ENCODE measurements at places on chromosomes 12 and 14. TPM values are rescaled to one million over a fixed set of nuclear protein-coding genes. Genes with fewer than 3 reads are reported as not detected.

LRFN5 gene
- total RNA-seq, result 0.14 TPM

GLT1D1 gene
- not detected for total RNA-seq

DNA sequence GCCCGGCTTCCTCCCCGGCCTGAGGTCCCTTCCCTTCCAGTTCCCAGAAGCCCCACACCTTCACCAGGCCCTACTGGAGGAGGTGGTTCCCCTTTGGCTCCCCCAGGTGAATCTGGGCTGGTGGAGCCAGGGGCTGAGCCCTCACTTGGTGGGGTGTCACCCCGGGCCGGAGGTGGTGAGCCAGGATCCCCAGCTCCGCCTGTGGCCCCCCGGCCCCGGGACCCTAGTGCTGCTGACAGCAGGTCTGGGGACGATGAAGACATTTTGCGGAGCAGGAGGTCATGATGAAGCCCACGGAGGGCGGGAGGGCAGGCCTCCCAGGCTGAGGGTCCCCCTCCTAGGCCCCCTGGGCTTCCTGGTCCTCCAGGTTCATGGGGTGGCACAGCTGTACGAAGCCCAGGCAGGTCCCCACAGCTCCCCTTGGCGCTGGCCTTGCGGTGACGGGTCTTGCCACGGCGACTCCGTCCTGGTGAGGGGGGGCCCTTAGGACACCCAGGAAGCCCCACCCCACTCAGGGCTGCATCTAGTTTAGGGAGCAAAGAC lies 16.6 kb downstream of the MAP3K12 start:
- no peak for DNase-seq

DNA sequence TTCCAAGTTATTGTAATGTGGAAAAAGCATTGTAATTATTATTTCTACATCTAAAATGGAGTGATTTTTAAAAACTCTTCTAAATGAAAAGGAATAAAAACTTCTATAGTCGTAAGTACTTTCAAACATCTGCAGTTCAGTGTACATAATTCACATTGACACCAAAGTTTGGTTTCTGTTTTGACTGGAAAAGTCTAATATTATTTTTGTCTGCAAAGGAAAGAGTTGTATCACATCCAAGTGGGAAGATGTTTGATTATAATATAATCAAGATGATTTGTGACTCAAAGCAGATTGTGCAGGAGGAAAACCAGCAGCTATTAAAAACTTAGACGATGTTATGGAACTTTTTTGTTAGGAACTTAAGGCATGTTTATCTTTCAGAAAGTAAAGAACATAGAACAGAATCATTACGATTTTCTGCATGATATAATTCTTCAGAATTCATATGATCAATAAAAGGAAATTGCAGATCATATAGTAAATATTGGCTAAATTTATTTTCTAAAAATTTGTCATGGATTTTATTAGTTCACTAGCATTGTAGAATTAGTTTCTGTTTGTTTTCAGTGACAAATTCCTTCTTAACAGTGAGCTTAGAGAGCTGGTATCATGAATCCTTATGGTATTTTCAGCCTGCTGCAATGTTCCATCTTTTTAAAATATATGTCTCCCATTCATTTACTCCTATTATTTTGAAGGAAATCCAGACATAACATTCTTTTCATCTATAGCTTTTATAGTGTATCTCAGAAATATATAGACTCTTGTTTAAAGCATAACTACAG lies 145.8 kb downstream of the MIPOL1 start:
- no peak for DNase-seq

DNA sequence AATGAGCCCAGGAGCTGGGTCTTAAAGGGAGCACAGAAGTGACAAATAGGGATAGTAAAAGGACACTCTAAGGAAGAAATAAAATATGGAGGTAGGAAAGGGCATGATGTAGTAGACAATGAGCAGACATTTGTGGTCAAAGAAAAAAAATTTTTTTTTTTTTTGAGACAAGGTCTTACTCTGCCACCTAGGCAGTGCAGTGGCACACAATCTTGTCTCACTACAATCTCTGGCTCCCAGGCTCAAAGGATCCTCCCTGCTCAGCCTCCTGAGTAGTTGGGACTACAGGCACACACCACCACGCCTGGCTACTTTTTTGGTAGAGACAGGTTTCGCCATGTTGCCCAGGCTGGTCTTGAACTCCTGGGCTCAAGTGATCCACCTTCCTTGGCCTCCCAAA lies 8.5 kb downstream of the FKBP3 start:
- DNase-seq, result no peak

DNA sequence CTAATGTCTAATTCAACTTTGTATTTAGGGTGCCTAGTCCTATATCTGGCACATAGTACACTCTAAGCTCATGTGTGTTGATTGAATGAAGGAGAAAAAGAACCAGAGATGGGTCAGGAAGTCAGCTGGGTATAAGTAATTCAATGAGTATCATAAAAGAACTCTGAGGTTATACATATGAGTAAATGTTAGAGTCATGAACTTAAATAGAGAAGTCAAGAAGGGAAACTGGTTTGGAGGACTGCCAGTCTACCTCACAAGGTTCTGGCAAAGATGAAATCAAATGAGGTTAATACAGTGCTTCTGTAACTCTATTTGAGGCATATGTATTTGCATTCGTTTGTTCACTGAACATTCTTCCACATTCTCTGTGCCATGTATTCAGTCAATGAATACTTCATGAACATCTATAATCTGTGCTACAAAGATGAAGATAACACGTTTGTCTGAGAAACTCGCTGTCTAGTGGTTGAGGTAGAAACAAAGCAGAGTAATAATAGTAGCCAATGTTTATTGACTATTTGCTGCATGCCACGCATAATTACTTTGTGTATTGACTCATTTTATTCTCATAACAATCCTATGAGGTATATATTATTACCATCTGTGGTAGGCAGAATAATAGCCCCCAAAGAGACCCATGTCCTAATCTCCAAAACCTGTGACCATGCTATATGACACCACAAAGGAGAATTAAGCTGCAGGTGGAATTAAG lies 88.9 kb downstream of the PTGER2 start:
- DNase-seq, result no peak

GRCh38 chr12:12010277-12011039 lies 60.3 kb upstream of the BCL2L14 start:
- no peak for DNase-seq

GRCh38 chr14:81454572-81455218 lies 54.6 kb upstream of the STON2 start:
- DNase-seq, result no peak

- DNase-seq, result no peak
Observed at GRCh38 chr12:38141861-38142260, 174.7 kb upstream of the ALG10B start.

GRCh38 chr14:57487771-57488170 lies 5.9 kb downstream of the CCDC198 start:
- DNase-seq, result no peak

DNA sequence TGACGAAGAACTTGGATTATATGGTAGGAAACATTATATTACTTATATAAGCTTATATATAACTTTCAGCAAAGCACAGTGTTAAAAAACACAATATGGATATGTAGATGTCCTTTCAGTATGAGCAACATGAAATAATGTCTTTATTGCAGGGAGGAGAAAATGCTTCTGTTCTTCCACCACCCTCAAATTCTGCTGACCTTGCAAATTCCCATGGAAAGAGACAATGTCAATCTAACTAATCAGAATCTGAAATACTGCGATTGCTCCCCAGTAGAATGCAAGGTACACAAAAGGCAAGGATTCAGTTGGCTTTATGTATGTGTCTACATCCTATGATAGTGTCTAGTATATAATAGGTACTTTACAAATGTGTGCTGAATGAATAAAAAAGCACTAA lies 26.4 kb downstream of the MGAT4C start:
- DNase-seq, result no peak

DNA sequence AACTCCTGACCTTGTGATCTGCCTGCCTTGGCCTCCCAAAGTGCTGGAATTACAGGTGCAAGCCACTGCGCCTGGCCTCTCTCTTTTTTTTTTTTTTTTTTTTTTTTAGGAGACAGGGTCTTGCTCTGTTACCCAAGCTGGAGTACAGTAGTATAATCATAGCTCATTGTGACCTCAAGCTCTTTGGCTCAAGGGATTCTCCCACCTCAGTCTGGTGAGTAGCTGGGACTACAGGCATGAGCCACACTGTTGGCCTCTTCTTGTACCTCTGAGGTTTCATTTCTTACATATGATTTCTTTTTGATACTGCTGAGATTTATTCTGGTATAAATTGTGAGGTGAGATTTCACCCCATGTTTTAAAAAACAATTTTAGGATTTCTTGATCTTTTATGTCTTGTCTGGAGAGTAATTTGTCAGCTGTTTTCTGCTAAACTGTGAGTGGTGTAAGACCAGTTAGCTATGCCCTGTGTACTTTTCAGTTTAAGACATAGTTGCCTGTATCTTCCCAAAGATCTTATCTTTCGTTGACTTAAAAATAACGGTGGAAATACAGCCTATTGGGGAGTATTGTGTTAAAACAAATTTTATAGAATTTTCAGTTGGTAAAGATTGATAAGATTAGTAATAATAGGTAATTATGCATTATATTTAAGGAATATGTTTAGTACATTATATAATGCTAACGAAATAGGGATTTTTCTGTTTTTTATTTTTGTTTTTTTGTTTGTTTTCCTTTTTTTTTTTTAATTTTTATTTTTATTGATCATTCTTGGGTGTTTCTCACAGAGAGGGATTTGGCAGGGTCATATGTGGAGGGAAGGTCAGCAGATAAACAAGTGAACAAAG lies 31.7 kb downstream of the WDR20 start:
- DNase-seq, result no peak

DNA sequence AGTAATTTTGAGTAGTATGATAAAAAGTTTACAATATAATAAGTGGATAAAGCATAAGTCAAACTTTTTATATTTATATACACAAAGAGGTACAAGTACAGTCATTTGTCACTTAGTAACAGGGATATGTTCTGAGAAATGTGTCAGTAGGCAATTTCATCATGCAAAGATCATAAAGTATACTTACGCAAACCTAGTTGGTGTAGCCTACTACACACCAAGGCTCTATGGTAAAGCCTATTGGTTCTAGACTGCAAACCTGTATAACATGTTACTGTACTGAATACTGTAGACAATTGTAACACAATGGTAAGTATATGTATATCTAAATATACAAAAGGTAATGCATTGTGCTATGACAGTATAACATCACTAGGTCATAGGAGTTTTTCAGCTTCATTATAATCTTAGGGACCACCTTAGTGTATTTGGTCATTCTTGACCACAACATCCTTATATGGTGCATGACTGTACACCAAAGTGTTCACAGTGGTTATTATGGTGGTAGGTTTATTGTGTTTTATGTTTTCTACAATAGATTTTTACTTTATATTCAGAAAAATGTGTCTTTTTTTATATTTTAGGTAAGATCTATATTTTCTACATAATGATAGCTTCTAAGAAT lies 14.9 kb upstream of the SCFD1 start:
- no peak for DNase-seq

DNA sequence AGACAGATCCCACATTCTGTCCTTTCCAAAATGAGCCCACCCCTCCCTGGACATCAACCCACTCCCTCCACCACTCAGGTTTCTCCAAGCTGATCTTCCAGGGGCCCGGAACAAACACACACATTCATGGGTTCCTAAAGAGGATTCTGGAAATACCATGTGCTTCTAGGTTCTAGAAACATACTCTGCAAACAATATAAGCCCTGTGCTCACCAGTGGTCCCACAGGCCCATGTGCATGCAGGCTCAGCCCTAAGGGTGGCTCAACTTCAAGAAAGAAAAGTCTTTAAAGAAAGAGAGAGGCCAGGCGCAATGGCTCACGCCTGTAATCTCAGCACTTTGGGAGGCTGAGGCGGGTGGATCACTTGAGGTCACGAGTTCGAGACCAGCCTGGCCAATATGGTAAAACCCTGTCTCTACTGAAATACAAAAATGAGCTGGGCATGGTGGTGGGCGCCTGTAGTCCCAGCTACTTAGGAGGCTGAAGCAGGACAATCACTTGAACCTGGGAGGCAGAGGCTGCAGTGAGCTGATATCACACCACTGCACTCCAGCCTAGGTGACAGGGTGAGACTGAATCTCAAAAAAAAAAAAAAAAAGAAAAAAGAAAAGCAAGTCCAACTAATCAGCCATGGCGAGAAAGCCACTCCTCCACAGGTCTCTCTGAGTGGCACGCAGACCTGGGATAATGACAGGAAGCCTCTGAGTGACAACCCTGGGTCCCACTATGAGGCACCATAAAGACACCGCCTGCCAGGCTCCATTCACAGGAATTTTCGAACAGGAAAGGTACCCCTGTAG lies 59.5 kb upstream of the PNMA1 start:
- no peak for DNase-seq

DNA sequence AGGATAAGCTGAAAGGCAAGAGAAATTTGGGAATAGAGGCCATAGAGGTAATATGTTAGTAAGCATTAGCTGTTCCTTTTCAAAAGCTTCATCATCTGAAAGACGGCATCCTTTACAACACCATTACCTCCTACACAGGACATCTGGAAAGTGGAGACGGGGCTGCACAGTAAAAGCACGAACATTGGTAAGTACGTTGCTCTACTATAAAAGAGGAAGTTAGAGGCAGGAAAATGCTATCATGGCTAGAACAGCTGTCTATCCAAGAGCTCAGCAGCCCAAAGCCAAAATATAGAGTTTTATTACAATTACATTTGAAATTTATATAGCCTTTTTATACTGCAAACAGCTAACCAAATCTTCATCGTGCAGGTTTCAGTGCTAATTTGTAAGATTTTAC lies 172.3 kb upstream of the GRIP1 start:
- DNase-seq, result no peak

GRCh38 chr12:46549527-46550265 lies 177.1 kb upstream of the SLC38A2 start:
- DNase-seq, result no peak

DNA sequence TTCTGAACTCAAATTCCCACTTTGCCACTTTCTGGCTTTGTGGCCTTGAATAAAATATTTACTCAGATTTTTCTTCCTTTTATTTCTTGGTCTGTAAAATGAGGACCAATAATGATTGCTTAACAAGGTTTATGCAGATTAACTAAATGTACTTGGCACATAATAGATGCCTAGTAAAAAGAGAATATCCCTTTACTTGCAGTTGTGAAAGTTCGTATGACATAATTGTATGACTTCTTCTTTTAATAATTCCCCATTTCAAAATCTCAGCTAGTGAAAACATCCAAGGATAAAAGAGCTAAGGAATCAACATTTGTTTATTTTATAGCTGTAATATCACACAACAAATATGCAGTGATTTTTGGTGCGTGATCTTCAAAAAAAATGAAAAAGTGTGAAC lies 215.6 kb upstream of the ATP2B1 start:
- no peak for DNase-seq

DNA sequence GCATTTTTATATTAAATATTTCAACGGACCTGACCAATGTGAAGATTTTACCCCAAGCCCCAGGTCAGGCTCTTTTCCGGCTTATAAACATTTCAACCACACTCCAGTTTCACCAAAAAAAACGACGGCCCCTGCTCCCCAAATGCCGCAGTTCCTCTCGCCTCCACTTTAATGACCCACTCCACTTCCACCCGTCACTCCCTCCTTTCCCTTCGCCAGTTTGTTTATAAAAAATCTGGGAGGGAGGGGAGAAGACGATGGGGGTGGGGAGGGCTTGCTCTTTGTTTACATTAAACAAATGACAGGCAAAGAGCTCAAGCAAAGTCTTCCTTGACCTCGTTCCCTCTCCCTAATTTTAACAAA lies 5.4 kb downstream of the SIX6 start:
- DNase-seq, result no peak

GRCh38 chr12:80222261-80222660 lies 122.9 kb downstream of the OTOGL start:
- peak; percentile 64 for DNase-seq

Measured in pulmonary artery endothelial cell (primary cell).